ENCODE measurements at places on chromosomes 1 and 21. TPM values are rescaled to one million over a fixed set of nuclear protein-coding genes. Genes with fewer than 3 reads are reported as not detected.

AMPD2 gene
- 50.3 TPM for polyA plus RNA-seq

TESK2 gene
- polyA plus RNA-seq: 8.0 TPM

OR2L8 gene
- not detected for polyA plus RNA-seq

PROK1 gene
- 0.17 TPM for polyA plus RNA-seq

OR2T2 gene
- not detected for polyA plus RNA-seq

- DNase-seq: no peak
Observed at GRCh38 chr1:31708324-31708723, 4.5 kb upstream of the COL16A1 start.

- no peak for DNase-seq
Observed at GRCh38 chr1:17611991-17612390, 72.5 kb downstream of the ARHGEF10L start.

DNA sequence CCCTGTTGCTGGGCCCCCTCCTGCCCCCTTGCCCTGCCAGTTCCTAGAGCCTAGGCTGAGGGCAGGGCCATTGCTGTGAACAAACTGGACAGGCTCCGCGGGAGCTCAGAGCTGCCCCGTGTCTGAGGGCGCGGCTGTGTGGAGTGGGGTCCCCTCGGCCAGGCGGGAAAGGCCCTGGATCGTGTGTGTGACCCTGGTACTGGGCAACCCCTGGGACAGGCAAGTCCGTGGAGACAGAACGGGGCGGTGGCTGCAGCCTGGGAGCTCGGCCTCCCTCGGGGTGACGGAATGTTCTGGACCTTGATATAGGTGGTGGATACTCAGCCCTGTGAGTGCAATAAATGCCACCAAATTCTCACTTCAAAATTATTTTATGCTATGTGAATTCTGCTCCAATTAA is 27.7 kb upstream of the C1orf159 start:
- DNase-seq: no peak

DNA sequence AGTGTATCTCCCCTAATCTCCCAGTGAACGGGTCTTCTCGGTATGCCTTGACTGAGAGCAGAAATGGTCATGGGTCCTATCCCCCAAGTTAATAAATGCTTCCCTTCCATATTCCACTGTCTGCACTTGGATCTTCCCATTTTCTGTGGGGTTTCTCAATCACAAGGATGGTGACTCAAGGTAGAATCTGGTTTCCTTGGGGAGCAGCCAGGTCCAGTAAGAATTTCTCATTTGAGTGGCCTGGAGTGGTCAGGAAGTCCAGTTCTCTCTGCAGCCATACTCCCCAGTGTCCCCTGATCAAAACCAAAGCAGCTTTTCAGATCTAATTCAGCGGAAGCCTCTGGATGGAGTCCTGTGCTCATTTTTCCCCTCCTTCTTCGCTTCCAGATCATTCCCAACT is 14.8 kb upstream of the SLC27A3 start:
- DNase-seq: no peak

DNA sequence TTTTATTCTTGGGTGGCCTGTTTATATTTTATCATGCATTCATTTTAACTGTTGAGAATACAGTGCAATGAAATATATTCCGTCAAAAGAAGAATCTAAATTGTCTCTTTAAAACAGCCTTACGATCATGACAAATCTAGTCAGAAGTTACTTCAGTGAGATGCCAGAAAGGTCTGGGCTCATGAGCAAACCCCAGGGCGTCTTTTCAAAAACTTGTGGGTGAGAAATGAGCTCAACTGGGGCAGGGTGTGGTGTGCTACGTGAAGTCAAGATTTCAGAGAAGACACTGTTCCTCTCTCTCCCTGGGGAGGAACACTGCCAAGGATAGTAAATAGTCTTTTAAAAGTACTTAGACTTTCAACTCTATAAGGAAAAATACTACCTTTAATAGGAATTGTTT is 13.4 kb upstream of the UAP1 start:
- no peak for DNase-seq

GRCh38 chr1:234602334-234603220 is 7.4 kb downstream of the IRF2BP2 start:
- peak; percentile 73 for DNase-seq

DNA sequence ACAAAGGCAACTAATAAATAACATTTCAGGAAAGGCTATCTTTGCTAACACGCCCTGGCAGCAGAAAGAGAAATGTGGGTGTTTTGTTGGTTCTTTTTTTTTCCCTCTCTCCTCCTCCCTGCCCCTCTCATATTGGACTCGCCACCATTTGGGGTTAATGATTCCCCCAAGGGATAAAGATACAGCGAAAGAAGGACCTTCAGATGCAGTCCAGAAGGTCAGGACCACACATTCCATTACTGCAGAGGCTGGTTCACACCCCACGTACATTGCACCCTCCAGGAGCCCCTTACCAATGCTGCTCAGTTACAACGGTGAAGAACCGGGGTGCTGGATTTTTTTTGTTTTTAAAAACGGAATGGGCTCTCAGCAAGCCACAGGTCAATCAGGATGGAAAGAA is 156.9 kb upstream of the TIAM1 start:
- no peak for DNase-seq

DNA sequence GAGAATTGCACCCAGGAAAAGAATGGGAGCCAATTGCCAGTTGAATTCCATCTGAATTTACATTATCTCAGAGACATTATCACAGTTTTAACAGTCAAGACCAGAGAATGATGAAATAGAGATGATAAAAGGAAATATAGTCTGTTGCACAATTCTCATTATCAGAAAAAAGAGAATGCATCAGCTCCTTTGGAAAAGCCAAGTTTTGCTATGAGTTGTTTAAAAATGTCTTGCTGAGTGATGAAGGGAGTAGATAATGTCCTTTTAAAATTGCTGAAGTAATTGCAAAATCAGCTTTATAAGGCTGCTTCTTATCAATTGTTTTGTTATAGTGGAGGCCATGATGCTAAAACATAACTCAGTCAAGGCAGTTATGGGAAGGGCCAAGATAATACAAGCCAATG is 37.9 kb upstream of the EEIG2 start:
- no peak for DNase-seq

DNA sequence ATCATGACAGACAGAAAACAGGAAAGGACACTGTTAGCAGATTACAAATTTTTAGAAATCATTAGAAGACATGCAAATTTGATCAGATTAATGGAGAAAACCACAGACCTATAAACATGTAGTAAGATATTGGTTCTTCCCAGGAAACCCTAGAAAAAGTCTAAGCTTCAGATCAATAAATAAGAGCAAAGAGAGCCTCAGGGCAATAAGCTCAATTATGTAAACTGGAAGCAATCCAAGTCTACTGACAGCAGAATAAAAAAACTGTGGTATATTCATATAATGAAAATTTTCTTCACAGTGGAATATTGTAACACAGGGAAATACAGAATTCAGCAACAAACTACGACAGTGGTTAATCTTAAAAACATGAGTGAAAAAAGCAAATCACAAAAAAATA is 36.3 kb downstream of the NRDC start:
- no peak for DNase-seq

DNA sequence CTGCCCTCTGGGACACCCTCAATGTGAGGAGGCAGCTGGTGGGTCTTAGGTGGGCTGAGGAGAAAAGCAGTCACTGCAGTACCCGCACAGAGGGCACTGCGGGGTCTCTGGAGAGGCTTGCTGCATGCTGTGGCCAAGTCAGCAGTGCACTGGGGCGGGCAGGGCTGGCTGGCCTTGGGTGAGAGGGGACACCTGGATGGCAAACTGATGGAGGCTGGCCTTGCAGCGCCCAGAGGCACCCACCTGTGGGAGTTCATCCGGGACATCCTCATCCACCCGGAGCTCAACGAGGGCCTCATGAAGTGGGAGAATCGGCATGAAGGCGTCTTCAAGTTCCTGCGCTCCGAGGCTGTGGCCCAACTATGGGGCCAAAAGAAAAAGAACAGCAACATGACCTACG is 3.2 kb downstream of the ELF3 start:
- no peak for DNase-seq
